ENCODE measurements at places on chromosomes 5 and 9.

GRCh38 chr9:81470864-81471263, 218.5 kb downstream of the TLE1 start:
- DNase-seq: no peak

DNA sequence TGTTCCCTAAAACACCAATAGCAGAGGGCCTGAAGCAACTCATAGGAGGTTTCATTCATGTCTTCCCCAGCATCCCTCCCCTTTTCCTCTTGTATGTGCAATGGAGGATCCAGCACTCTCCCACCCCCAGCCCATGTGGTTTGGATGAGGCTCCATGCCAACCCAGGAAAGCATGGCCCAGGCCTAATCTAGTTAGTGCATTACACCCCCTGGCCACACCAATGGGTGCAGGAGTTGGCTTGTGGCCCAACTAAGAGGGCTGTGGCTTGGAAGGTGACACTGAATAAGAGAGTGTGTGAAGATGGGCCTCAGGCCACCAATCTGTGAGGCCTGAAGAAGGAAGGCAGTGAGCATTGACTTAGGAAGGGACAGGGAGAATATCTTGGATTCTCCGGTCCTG, 70.8 kb upstream of the SMIM23 start:
- DNase-seq: no peak

DNA sequence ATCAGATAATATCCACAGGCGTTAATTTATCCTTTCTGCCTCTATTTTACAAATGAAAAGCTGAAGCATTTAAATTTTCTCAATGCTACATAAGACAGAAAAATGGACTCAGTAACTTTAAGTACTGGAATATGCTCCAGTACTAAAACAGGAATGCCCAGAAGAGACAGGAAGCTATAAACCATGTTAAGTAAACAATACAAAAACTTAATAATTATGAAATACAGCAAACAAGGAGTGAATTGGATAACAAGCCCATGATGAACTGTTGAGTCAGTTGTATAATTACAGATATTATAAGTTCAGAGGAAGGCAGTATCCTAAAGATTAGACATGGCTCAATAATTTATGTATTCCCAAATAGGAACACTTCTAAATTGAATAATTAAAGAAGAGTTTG, 148.5 kb downstream of the CHSY3 start:
- no peak for DNase-seq

GRCh38 chr5:113375480-113376060, 59.2 kb downstream of the TSSK1B start:
- DNase-seq: no peak

- no peak for DNase-seq
Observed at GRCh38 chr5:170757182-170757601, 26.3 kb upstream of the GABRP start.

- no peak for DNase-seq
Observed at GRCh38 chr5:141003791-141004611, 37.7 kb downstream of the PCDHAC2 start.

- no peak for DNase-seq
Observed at GRCh38 chr5:43043400-43043756, 3.3 kb upstream of the ANXA2R start.

GRCh38 chr9:21326526-21327139, 8.6 kb downstream of the KLHL9 start:
- DNase-seq: no peak

DNA sequence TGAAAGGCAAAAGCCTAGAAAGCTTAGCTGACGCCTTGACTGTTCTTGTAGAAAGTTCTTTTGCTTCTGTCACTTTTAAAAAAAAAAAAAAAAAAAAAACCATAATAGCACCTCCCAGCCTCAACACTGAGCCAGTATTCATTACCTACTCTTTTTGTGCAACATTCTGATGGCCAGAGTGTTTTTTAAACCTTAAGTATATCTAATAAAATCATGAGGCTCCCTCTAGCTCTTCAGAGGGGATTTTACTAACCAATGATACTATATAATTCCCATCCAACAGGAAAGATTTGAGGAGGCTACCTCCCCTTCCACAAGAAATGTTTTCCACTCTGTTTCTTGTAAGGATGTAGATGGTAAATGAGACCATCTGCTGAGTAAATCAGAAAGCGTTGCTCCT, 3.9 kb downstream of the BNC2 start:
- no peak for DNase-seq

DNA sequence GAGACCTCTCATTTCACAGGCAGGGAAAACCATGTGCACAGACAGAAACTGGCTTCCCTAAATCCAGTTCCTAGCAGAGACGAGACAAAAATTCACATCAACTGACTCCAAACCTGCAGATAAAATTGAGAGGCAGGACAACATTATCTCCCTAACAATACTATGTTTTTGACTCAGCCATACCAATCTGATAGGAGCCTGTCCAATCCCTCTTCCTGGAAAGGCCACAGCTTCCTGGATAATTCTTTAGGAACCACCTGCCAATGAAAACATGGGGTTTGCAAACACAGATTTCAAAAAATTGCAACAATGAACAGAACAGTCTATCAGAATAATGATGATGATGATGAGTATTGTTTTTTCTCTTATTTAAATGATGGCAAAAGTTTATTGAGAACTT, 22.4 kb downstream of the SH3TC2 start:
- no peak for DNase-seq

GRCh38 chr9:6567140-6567591, 78.4 kb downstream of the GLDC start:
- peak; percentile 65 for DNase-seq

GRCh38 chr5:138833080-138833479, 42.1 kb downstream of the LRRTM2 start:
- no peak for DNase-seq

GRCh38 chr5:174935854-174936474, 211.6 kb downstream of the MSX2 start:
- DNase-seq: peak; percentile 16

- DNase-seq: no peak
Observed at GRCh38 chr9:124598048-124598447, 90.8 kb upstream of the NR5A1 start.

DNA sequence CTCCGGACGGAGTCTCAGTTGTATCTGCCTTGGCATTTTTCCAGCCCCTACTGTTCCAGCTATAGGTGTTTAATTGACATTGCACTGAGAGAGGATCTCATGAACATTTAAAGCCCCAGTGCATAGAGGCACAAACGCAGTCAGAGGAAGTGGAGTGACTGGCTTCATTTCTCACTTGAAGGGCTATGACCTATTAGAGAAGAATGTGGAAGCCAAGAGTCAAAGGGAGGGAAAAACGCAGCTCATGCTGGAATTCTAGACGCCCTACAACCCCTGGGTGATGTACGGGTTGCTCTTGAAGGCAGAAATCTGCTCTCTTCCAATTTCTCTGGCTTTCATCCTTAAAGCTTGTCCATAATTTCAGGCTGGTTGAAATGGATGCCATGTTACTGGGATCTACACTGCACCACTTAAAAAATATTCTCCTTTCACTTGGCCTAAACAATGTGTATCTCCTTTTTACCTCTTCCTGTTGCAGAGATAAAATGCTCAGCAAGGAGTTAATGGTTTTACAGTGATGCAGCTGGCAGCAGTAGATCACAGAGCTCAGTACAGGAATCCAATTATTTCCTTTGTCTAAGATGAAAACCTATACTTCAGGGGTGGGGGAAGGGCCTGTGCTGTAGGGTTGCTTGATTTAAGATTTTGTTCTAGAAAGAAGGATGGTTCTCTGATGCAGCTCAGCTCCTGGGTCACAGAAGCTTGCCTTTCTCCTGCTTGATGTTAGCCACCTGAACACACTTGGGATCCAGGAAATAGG, 61.8 kb upstream of the MAMDC2 start:
- DNase-seq: no peak

Data from stimulated activated CD4-positive, alpha-beta T cell treated with anti-CD3 and anti-CD28 coated beads, Interleukin-1b, Interleukin-23, amount 100 ng/mL, for 48 hours (primary cell).